ENCODE measurements at places on chromosomes 3 and 15.

- DNase-seq, result no peak
These were observed 206.5 kb downstream of the NR1D2 start for GRCh38 chr3:24151594-24151993.

- DNase-seq, result no peak
These were observed 38.2 kb downstream of the ALS2CL start for GRCh38 chr3:46655271-46655670.

- DNase-seq, result no peak
These were observed 45.6 kb downstream of the DMXL2 start for GRCh38 chr15:51576911-51577500.

GRCh38 chr3:191138937-191139336 is 60.1 kb upstream of the OSTN start:
- no peak for DNase-seq

GRCh38 chr3:144791034-144791433 is 819.4 kb downstream of the DIPK2A start:
- DNase-seq, result no peak

DNA sequence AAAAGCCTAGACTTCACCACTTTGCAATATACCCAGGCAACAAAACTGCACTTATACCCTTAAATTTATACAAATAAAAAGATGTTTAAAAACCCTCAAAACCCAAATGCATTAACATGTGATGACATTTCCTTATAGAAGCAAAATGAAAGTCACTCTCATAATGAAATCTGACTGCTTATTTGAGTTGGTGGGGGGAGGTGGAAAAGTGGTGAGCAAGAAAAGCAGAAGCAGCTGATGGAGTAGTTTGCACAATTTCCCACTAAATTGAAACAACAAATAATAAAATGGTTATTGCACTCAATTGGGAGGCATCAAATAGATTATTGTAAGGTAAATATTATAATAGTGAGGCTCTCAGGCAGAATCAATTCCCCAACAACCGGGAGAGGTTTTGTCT is 54.0 kb upstream of the GADL1 start:
- DNase-seq, result no peak

GRCh38 chr15:99476413-99477222 is 89.2 kb upstream of the MEF2A start:
- no peak for DNase-seq

- DNase-seq, result no peak
These were observed 975.4 kb downstream of the ZPLD1 start for GRCh38 chr3:103410231-103410630.

Data from NCI-H2081 (cell line).